Breast epithelium (tissue), 4 donors: ENCODE measurements at places on chromosomes 11 and 22. TPM values are rescaled to one million over a fixed set of nuclear protein-coding genes. Genes with fewer than 3 reads are reported as not detected.
A peak's percentile ranks its signal among the peaks of the same experiment; 100 is the strongest.

DNA sequence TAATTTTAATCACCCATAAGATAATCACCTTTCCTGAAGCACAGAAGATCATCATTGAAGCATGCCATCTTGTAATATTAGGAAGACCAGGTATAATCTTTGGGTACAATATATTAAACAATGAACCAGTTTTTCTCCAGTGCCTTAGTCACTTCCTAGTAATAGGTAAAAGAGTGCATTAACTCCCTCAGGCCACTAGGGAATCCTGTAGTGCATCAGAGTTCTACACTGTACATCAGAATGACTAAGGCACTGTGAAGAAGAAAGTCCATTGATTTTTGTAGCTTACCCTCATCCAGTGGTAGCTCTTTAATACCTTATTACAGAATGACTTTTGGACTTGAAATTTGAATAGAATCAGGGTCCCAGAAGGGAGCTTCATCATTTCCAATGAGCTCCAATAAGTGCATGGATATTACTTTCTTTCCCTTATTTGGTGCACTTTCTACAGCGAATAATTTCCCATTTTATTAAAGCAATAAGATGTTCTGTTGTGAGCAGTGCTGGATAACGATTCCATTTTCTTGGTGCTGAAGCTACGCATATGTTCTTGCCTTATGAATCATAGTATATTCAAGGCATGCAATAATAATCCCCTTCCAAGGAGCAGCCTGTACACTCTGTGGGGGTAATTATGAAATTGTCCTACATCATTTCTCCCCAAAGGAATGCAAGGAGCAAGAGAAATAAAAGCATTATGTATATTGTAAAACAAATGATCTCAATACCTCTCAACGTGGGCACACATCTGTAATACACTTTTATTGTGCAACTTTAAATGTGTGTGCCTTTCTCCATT lies 4.7 kb downstream of the C11orf87 start:
- H3K27ac ChIP-seq, result no peak overlapping the region
- no peaks in the 10 kb centered on the region for H3K36me3 ChIP-seq
- no peaks in the 10 kb centered on the region for H3K4me1 ChIP-seq
- no peak overlapping the region for H3K4me3 ChIP-seq
- no peak for DNase-seq
- H3K27me3 ChIP-seq, result peaks cover 31% of the 10 kb centered on the region

GRCh38 chr22:24772493-24773220 lies 1.9 kb downstream of the PIWIL3 start:
- no peak for DNase-seq
- no peak overlapping the region for H3K4me3 ChIP-seq
- no peaks in the 10 kb centered on the region for H3K4me1 ChIP-seq
- no peak overlapping the region for H3K27ac ChIP-seq
- H3K36me3 ChIP-seq, result no peaks in the 10 kb centered on the region
- H3K27me3 ChIP-seq, result no peaks in the 10 kb centered on the region

DNA sequence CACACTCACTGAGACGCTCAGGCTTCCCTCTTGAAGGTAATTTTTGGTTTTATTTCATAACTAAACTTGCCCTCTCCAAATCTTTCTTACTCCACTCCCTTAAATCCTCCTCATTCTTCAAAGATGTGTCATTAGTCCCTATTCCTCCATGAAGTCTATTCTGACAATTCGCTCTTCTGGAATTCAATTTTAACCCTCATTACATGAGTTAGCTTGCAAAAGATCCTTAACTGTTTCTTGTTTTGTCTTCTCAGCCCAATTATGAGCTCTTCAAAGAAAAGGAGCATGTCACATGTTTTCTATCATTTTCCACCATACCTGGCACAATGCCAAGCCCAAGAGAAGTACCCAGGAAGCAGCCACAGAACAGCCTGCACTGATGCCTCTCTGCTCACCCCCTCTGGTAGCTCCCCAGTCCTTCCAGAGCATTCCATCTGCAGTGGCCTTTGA lies 13.0 kb downstream of the GALNT18 start:
- H3K36me3 ChIP-seq, result no peaks in the 10 kb centered on the region
- no peak overlapping the region for H3K27ac ChIP-seq
- no peak for DNase-seq
- H3K4me1 ChIP-seq, result no peaks in the 10 kb centered on the region
- H3K27me3 ChIP-seq, result no peaks in the 10 kb centered on the region

- peak; percentile 49 for DNase-seq
- no peaks in the 10 kb centered on the region for H3K27me3 ChIP-seq
- no peaks in the 10 kb centered on the region for H3K36me3 ChIP-seq
- H3K4me3 ChIP-seq, result no peak overlapping the region
- peak overlapping the region; percentile 88 for H3K27ac ChIP-seq
Measured at GRCh38 chr11:45919806-45920530, 2.3 kb upstream of the PEX16 start.

GRCh38 chr22:44344407-44344806 lies 31.7 kb upstream of the SHISAL1 start:
- no peaks in the 10 kb centered on the region for H3K36me3 ChIP-seq
- no peak overlapping the region for H3K27ac ChIP-seq
- H3K4me1 ChIP-seq, result no peaks in the 10 kb centered on the region
- peaks cover 16% of the 10 kb centered on the region for H3K27me3 ChIP-seq
- H3K4me3 ChIP-seq, result no peak overlapping the region
- no peak for DNase-seq

- no peak overlapping the region for H3K4me3 ChIP-seq
- DNase-seq, result no peak
- H3K27me3 ChIP-seq, result no peaks in the 10 kb centered on the region
- no peak overlapping the region for H3K27ac ChIP-seq
Measured at GRCh38 chr11:79762279-79762921, 321.6 kb upstream of the TENM4 start.

DNA sequence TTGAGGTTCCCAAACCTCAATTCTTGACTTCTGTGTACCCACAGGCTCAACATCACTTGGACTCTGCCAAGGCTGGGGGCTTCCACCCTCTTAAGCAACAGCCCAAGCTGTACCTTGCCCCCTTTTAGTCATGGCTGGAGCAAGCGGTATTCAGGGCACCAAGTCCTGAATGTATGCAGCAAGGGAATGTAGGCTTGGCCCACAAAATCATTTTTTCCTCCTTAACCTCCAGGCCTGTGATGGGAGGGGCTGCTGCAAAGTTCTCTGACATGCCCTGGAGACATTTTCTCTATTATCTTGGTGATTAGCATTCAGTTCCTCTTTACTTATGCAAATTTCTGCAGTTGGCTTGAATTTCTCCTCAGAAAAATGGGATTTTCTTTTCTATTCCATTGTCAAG lies 4.9 kb upstream of the OR5L1 start:
- H3K27me3 ChIP-seq, result no peaks in the 10 kb centered on the region
- no peak overlapping the region for H3K27ac ChIP-seq
- no peaks in the 10 kb centered on the region for H3K36me3 ChIP-seq
- DNase-seq, result no peak
- H3K4me1 ChIP-seq, result no peaks in the 10 kb centered on the region
- H3K4me3 ChIP-seq, result no peak overlapping the region

- H3K36me3 ChIP-seq, result no peaks in the 10 kb centered on the region
- no peaks in the 10 kb centered on the region for H3K4me1 ChIP-seq
- DNase-seq, result no peak
Measured at GRCh38 chr11:42840176-42840829, 471.5 kb upstream of the API5 start.

DNA sequence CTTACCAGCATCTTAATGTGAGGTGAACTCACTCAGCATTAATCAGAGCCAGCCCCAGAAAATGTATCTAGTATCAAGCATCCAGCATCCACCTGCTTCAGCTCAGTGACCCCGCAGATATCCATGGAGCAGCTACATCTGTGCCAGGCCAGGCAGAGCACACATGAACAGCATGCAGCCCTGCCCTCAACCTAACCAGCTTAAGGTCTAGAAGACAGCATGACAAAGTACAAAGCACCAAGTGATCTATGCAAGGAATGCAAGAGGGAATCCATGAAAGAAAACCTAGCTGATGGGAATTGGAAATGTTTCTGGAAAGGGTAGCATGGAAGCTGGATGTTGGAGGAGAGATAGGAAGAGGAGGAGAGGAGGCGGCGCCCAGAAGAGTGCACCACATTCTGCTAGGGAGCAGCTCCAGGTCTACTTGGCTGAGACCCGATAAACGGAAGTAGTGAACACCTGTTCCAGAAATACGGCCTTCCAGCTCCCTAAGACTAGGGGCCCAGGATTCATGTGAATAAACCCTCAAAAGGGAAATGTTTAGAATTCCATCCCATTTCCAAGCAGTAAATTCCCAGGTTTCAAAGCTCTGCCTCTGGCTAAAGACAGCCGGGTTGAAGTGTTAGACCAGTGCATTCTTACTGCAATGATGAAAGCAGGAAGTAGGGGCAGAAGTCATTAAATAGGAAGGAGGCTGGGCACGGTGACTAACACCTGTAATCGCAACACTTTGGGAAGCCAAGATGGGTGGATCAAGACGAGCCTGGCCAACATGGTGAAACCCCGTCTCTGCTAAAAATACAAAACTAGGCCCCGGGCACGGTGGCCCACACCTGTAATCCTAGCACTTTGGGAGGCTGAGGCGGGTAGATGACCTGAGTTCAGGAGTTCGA lies 23.5 kb upstream of the L3MBTL2 start:
- peak overlapping the region; percentile 49 for H3K27ac ChIP-seq
- H3K4me3 ChIP-seq, result no peak overlapping the region
- peaks cover 4% of the 10 kb centered on the region for H3K36me3 ChIP-seq
- no peaks in the 10 kb centered on the region for H3K4me1 ChIP-seq

DNA sequence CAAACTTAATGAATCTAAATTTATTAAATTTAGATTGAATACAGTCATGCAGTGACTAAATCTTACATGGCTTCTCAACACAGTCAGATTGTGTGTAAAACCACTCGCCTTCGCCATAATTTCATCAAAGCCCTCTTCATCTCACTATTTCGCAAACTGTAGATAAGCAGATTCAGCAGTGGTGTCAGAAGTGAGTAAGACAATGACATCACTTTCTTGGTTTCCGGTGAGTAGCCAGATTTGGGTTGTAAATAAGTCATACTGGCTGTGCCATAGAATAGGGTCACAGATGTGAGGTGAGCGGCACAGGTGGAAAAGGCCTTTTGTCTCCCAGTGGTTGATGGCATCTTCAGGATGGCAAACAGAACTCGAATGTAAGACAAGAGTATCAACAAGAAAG lies 3.4 kb downstream of the OR10A6 start:
- no peaks in the 10 kb centered on the region for H3K27me3 ChIP-seq
- DNase-seq, result no peak
- H3K4me1 ChIP-seq, result no peaks in the 10 kb centered on the region
- H3K36me3 ChIP-seq, result no peaks in the 10 kb centered on the region
- no peak overlapping the region for H3K4me3 ChIP-seq

DNA sequence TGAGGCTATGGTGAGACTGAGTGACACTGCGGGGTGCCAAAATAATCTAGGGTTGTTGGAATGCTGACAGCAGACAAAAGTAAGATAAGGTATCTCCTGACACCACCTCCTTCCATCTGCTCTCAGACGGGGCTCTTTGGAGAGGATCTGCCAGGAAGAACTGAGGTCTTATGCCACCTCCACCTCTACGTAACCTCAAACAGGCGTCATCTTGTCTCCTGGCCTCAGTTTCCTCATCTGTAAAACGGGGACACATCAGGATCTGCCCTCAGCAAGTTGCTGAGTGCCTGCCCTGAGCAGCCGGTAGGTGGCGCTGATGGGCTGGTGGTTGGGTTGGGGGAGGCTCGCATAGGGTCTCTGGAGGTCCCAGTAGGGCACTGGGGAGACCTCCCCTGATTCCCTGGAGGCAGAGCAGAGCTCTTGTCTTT lies 1.7 kb upstream of the MYEOV start:
- no peak overlapping the region for H3K4me3 ChIP-seq
- no peak for DNase-seq
- no peaks in the 10 kb centered on the region for H3K27me3 ChIP-seq

- H3K36me3 ChIP-seq, result no peaks in the 10 kb centered on the region
- H3K4me1 ChIP-seq, result peaks cover 20% of the 10 kb centered on the region
- H3K27me3 ChIP-seq, result no peaks in the 10 kb centered on the region
- H3K4me3 ChIP-seq, result peak overlapping the region; percentile 69
Measured at GRCh38 chr11:68040957-68041591, 2.2 kb downstream of the TCIRG1 start.

DNA sequence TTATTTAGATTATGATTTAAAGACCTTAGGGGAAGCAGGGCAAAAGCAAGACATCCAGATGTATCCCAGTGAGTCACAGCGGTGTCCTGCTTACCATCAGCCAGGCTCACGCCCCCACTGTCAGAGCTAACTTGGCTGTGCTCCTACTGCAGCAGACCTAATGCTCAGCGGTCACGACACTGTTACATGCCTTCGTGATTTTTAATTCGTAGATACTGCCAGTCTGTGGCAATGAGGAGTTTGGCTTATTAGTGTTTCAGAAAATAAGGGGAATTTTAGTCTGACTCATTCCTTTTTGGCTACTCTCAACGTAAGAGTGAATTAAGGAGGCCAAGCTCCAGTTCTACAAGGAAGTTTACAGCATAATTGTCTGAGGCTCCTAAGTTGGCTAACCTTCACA lies 22.7 kb downstream of the EFCAB6 start:
- H3K27me3 ChIP-seq, result no peaks in the 10 kb centered on the region
- peak overlapping the region; percentile 71 for H3K27ac ChIP-seq
- H3K36me3 ChIP-seq, result no peaks in the 10 kb centered on the region
- no peaks in the 10 kb centered on the region for H3K4me1 ChIP-seq
- no peak overlapping the region for H3K4me3 ChIP-seq

DNA sequence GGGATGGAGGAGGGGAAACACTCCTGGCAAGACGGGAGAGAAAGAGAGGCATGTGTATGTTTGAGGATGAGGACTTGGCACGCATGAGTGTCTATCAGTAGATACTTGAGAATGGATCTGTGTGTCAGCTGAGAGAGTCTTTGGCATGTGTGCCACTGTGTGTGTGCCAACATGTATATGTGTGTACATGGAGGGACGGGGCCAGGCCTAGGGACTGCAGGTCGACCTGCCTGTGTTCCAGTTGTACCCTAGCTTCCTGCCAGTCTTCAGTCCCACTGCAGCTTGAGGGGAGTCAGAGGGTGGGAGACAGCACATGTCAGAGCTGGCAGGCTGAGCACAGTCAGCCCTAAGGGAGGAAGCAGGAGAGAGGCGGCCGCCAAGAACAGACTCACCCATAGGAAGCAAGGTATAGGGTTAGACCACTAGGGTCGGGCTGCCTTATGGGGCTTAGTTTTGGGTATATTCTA lies 5.6 kb downstream of the CLCF1 start:
- H3K4me1 ChIP-seq, result peaks cover 16% of the 10 kb centered on the region
- peak overlapping the region; percentile 89 for H3K27ac ChIP-seq
- H3K4me3 ChIP-seq, result no peak overlapping the region
- no peak for DNase-seq

- no peaks in the 10 kb centered on the region for H3K4me1 ChIP-seq
- no peak overlapping the region for H3K4me3 ChIP-seq
- DNase-seq, result no peak
- H3K27ac ChIP-seq, result no peak overlapping the region
Measured at GRCh38 chr22:29443861-29444792, 5.7 kb downstream of the RFPL1 start.

The SLC1A2 gene
- 0.32 TPM for total RNA-seq

The FZD4 gene
- total RNA-seq, result 44.5 TPM

The RIBC2 gene
- 0.48 TPM for total RNA-seq

The PAX6 gene
- 0.88 TPM for total RNA-seq

The CDC45 gene
- total RNA-seq, result not detected

The PIK3IP1 gene
- total RNA-seq, result 72.5 TPM

The MUC15 gene
- total RNA-seq, result 61.2 TPM

The ARHGAP42 gene
- total RNA-seq, result 26.7 TPM

The CRYBB1 gene
- total RNA-seq, result not detected

The CYB5R3 gene
- 248 TPM for total RNA-seq
